ENCODE measurements at places on chromosomes 1 and 21.

DNA sequence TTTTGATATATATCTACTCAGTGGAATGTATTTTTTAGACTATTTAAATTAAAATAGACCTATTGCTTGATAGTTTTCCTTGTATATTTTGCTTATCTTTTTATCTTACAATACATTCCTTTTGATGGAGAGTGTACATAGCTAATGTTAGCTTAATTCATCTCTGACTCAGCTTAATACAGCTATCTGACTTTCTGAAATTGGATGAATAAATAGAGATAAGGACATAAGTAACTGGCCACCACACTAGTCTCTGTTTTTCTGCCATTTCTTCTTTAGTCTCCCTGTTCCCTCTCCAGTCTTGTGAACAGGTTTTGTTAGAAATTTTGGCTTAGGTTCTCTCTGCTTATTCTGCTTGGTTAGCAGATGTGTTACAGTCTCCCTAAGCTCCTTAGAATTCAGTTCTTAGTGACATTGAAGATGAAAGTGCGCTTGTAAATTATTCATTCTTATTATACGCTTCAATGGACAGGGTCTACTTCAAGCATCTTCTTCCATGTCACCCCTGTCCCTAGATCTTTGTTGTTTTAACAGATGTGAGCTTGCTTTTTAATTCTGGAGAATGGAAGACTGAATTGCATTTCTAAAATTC is 59.6 kb downstream of the XPR1 start:
- no peak for DNase-seq

DNA sequence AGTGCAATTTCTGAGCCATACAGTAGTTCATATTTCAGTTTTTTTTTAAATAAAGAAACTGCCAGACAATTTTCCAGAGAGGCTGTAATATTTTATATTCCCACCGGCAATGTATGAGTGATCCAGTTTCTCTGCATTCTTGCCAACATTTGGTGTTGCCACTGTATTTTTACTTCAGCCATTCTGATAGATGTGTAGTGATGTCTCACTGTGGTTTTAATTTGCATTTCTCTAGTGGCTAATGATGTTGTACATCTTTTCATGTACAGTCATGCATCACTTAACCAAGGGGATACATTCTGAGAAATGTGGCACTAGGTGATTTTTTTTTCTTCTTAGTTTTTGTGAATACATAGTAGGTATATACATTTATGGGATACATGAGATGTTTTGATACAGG is 99.6 kb downstream of the CENPF start:
- DNase-seq = no peak

- no peak for DNase-seq
These were observed 21.3 kb upstream of the RSPO1 start for GRCh38 chr1:37656026-37656425.

- no peak for DNase-seq
These were observed 2603.7 kb upstream of the TPTE start for GRCh38 chr21:7917729-7918128.

DNA sequence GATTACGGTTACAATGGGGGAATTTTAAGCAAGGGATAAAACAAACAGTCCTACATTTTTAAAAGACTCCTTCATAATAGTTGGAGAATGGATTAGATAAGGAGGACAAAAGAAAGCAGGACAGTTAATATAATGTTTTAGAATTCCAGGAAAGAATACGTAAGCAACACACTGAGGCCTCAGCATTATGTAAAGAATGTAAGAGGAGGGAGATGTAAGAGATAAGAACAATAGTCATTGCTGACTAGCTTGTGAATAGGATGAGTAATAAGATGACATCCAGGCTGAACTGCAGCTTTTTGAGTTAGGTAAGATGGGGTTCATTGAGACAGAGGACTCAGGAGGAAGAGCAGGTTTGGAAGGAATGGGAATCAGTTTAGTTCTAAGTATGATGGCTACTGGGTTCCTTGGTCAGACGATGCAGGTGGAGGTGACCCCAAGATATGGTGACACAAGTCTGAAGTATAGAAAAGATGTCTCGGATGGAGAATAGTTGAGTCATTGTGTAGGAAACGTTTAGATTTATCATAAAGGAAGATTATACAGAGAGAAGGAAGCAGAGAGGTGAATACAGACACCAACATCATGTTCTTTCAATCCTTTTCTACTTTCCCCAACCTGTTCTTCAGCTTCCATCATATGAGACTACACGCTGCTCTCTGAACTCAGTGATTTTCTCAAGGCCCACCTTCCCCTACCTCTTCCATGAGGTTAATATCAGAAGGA is 372.8 kb downstream of the PTBP2 start:
- DNase-seq = no peak

DNA sequence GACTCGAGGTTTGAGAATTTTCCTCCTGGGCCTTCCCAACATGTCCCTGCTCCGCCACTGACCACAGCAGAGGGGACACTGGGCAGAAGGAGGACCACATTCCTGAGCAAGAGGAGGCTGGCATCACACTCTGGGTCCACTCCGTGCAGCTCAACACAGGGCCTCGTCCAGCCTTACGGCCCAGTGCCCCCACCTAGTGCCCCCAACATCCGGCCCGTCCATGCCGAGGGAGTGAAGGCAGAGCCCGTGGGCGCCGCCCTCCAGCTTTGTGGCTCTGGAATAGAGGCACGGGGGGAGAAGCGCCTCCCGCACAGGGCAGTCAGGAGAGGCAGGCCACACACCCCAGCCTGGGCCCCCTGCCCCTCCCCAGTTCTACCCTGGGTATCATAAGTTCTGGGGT is 158.3 kb downstream of the NPHP4 start:
- DNase-seq = no peak

DNA sequence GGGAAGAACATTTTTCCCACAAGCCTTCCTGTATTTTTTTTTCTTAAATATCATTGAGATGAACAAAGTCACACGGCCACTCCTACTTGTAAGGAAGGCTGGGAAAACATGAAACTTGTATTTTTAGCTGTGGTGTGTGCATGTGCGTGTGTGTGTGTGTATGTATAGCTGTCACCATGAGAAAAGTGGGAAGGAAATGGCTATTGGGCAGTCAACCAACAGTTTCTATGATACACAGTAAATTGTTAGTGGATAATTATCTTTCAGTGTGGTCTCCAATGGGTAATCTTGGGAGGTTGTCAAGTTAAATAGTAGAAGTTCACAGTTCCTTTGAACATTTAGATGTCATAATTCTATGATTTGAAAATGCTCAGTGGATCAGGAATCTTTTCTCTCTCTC is 132.7 kb upstream of the USP24 start:
- DNase-seq = no peak

DNA sequence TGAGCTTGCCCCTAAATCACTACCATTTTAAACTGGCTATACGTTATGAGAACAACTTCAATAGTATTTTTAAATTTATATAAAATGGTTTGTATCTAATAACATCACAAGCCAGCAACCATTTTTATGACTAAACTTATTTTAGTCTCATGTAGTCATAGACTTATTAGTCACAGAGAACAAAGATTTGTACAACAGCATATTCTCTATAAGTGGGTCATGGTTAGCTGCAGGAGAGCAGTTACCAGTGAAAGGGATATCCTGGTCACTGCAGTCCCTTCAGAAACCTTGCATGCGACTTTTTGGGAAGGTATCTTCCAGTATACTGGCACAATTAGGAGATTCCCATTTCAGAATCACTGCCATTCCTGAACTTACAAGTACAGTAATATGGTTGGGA is 90.0 kb downstream of the HFM1 start:
- DNase-seq = no peak

DNA sequence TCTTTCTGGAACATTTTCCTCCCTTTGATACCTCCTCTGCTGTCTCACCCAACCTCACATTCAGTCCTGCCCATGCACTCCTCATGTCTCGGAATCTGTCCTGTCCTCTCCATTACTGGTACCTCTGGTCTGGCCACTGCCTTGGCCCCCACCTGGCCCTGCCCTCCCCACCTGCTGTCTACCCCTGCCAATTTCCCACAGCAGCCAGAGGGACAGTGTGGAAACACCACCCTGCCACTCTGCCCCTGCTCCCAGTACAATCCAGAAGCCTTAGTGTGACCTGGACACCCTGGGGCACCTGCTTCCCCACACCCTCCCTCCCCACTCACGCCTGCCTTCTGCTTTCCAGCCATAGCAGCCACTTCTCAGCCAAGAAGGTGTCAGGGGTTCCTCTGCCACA is 534.4 kb downstream of the MATN1 start:
- no peak for DNase-seq

DNA sequence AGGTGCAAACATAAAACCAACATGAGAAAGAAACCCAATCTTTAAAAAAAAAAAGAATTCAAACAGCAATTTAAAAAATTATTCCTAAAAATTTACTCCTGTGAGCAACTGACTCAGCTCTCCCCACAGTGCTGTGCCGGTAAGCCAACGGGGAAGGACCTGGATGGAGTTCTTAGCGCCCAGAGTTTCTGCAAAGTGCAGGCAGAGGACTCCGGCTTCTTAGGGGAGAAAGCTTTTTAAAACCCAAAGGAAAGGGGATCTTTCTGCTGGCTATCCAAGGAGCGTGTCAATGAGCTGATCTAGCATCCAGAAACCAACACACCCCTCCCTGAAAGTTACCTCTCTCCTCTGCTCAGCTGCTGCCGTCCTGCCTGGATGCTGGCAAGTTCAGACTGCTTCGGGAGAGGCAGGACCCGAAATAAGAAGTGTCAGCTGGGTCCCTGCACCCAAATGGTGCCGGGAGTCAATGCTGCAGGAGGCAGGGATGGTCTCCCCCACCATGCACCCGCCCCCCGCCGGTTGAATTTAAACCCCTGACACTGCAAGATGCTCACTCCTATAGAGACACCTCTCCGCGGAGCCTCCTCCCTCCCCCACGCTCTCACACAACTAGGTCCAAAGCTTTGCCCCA is 32.2 kb upstream of the H6PD start:
- no peak for DNase-seq
